Effector CD4-positive, alpha-beta T cell (primary cell): ENCODE measurements at places on chromosomes 2 and 18.

DNA sequence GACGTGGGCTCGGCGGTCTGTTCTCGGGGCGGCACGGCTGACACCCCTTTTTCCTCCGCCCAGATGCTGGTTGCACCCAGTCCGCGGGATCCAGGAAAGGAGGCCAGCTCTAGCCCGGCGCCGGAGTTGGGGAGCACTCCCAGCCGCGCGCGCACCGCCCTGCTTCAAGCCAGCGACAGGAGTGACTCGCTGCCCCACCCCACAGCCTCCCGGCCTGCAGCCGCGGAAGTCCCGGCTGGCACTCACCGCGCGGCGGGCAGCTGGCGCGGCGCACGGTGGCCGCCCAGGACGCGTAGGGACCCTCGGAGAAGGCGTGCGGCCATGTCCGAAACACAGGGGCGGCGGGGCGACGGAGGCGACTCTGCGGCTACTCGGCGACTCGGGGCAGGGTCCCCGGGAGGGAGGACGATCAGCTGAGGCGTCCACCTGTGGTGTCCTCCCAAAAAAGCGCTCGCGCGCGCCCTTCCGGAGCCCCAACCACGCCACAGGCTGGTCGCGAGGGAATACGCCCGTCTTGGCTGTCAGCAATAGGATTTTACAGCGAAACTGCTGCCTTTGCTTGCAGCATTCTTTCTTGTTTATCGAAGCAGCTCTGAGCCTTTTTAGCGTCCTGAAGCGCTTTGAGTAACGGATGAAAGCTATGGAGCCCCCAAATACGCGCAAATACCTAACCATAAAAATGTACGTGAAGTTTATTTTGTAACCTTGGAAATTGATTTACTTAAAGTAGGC is at the start of gene ACADL:
ACADL (minus strand) TSS at position 507 of the 732 bp plus-strand sequence; CDS start at position 323, 184 bp downstream.
- no peak for DNase-seq

GRCh38 chr2:233867993-233868532 is at the start of gene MSL3B:
Gene MSL3B (minus strand): TSS chr2:233868386.
- DNase-seq: peak; percentile 35

- DNase-seq: no peak
Measured at GRCh38 chr2:177320596-177320995, 56.1 kb upstream of the NFE2L2 start.

DNA sequence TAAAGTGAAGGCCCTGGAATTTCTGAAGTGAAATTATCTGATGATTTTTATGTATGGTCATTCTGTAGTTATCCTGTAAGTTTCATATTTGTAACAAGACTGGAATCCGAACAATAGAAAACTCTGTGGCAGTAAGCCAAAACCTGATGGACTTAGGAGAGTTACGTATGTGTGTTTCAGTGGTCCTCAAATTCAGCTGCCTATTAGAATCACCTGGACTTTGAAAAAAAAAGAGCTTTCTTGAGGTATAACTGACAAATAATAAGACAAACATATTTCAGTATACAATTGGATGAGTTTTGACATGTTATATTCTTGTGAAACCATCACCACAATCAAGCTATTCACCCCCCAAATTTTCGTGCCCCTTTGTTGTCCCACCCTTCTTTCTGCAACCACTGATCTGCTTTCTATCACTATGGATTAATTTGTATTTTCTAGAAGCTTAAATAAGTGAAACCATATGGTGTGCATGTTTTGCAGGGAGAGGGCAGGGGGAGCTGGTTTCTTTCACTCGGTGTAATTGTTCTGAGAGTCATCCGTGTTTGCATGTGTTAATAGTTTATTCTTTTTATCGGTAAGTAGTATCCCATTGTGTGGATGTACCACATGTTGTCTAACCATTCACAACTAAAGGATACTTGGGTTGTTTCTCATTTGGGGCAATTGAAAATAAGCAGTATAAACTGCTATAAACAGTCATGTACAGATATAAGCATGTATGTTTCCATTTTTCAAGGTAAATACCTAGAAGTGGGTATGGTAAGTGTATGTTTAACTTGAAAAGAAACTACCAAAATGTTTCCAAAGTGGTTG is 50.2 kb upstream of the EML4 start:
- DNase-seq: no peak

DNA sequence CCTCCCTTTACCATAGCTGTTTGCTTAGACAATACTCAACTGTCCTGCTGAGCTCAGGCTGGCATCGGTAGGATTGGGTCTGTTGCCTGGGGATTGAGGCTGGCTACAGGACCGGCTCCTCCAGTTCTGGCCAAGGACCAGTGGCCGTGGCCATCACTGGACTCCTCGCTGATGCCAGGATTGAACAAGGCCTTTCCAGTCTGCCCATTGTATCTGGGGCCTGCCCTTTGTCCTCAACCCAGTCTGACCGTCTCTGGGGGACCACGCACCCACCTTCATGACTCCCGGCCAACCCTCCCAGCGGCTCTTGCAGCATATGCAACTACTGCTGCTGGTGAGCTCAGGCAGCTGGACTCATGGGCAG is 28.7 kb downstream of the SH2D6 start:
- no peak for DNase-seq

DNA sequence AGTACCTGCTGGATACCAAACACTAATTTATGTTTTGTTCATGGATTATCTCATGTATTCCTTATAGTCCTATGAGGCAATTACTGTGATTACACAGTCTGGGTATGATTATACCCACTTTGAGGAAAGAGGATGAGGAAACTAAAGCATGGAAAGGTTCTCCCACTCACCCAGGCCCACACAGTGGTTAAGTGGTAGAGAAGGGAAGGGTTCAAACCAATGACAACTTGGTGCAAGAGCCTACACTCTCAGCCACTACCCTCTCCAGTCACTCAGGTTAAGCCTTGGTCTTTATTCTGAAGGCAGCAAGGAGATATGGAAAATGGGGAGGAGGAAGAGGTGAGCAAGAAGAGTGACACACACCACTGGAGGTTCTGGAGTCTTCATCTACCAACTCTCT is 64.5 kb upstream of the PPP1CB start:
- no peak for DNase-seq

- DNase-seq: no peak
Measured at GRCh38 chr18:55633032-55633431, 45.0 kb upstream of the TCF4 start.

DNA sequence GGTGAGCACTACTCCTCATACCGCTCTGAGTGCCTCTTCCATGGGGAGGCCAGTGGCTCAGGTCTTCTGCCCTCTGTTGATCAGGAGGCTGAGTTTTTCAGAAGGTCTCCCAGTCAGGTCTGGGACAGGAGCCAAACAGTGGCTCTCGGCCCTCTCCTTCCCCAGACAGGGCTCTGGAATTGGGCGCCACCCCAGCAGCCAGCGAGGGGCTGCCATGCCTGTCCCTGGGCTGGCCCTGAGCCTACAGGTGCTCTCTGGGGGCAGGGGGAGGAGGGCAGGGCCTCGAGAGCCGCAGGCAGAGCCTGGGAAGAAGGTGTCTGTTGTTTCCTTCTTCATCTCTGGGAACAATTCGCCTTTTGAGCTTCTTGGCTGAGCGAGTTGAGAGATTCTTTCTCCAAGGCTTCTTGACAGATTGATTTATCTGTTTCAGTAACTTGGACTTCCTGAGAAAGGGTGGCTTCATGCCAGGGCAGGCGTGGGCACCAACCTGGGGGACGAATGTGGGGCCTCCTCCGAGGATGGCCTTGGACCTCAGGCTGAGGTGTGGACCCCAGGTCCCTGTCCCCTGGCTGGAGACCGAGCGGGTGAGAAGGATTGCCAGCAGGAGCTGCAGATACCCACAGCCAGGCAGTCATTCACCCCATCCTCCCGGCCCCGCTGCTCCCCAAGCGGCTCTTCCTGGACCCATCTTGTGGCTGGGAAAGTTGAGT is 64.7 kb upstream of the GLI2 start:
- no peak for DNase-seq
